SK-N-SH treated with all-trans-retinoic acid at 6 μM for 48 hours (cell line): ENCODE measurements at places on chromosomes 11 and 22.

- no peak for ATAC-seq
Observed at GRCh38 chr11:117978991-117979390, 7.2 kb upstream of the IL10RA start.

DNA sequence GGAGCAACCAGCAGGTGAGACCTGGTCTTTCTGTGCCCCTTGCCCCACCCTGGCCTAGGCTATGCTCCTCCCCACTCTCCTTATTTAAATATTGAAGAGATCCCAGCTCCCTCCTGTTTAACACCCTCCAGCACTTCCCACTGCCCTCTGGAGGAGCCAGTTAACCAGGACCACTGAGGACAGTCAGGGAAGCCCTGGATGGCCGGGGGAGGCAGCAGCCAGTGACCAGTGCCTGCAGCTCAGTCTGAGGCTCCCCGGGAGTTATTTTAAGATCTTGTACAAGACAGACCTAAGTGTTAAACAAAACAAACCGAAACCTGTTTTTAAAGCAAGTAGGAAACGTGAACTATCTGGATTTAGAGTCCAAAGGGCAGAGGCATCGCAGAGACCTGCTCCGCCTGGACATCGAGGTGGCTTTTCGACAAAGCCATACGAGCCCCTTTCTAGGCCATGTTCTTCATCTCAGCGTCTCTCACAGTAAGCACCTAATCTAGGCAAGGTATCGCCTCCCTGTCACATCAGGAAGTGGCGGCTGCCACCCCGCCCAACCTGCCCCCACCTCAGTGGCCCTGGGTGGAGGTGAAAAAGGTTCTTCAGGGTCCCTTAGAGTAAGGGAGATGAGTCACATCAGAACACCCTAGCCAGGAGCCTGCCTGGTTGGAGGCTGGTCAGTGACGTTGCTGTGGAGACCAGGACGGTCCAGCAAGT is 35.2 kb downstream of the TRMU start:
- no peak for ATAC-seq

DNA sequence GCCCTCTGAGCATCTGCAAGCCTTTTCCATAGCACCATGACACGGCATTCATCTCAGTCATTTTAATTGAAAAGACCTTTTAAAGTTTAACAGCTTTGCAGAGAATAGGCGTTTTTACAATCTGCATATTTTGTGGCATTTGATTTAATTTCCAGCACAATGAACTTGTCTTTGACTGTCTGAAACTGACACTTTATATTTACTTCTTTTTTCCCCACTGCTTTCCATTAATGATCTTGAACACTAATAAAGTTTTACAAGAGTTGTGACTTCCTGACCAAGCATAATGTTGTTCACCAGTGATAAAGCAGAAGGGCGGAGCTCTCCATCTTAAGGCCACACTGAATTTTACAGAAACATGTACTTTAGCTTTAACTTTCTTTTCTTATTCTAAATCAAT is 548.7 kb downstream of the FAM181B start:
- ATAC-seq, result no peak

DNA sequence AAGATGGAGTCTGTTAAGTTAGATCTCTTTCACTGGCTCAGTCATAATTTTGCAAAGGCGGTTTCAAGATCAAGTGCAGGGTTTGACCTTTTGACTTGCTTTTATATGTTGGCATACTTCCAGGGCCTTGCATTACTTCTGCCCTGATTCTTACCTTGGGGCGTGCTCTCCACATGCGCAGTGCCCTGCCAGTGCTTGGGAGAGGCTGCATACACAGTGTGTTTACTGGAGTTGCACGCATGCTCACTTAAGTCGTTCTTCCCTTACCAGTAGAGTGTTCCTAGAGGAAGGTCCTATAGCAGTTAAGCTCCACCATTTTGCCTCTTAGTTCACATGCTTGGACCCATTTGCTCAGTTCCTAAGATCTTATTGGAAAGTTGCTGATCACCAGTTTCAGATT is 21.0 kb upstream of the TMEM123 start:
- ATAC-seq, result no peak

- no peak for ATAC-seq
Observed at GRCh38 chr22:47309946-47310345, 547.5 kb downstream of the TBC1D22A start.

GRCh38 chr11:72621008-72621610 is 53.1 kb downstream of the PDE2A start:
- ATAC-seq, result no peak

DNA sequence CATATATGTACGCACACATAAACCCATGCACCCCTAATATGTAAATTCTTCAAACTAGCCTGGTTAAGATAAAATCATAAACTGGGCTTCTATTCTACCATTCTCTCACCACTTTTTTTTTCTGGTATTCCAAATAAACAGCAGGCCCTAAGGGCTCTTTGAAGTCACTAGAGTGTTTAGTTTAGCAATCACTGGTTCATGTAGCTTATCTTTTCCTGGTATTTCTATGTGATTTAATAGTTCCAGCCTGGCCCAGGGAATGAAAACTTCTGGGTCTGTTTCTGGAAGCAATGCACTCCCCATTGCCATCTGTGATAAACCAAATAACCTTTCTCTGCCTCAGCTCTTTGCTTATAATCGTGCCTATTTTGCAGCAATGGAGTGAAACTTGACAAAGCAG is 10.7 kb upstream of the MPPED2 start:
- ATAC-seq, result no peak

DNA sequence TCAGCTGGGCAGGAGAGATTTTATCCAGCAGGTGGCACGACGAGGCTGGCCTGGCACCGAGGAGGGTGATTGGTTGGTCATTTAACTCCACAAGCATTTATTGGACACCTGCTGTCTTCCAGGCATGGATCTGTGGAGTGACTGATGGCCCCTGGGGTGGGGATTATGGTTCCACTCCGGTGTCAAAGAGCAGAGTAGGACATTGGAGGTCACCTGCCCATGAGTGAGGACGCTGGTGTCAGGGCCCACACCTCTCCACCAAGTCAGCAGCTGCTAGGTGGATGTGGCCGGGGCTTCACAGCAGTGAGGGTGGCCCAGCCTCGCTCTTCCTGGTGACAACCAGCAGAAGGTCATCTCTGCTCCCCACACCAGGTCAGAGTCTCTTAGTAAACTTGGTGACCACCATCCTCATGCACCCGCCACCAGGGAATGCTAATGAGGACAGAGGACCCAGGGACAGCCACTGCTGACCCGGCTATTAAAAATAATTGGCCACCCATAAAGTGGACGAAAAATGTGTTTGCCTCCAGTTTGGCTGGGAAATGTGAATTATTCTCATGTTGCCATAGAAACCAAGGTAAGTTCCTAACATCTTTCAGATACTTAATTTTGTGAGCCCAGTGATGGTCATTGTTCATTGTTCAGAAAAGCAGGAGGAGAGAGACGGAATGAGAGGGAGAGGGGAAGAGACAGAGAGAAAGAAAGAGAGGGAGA is 428.7 kb downstream of the TBC1D22A start:
- no peak for ATAC-seq

- no peak for ATAC-seq
Observed at GRCh38 chr11:44264438-44264749, 45.5 kb downstream of the ALX4 start.

DNA sequence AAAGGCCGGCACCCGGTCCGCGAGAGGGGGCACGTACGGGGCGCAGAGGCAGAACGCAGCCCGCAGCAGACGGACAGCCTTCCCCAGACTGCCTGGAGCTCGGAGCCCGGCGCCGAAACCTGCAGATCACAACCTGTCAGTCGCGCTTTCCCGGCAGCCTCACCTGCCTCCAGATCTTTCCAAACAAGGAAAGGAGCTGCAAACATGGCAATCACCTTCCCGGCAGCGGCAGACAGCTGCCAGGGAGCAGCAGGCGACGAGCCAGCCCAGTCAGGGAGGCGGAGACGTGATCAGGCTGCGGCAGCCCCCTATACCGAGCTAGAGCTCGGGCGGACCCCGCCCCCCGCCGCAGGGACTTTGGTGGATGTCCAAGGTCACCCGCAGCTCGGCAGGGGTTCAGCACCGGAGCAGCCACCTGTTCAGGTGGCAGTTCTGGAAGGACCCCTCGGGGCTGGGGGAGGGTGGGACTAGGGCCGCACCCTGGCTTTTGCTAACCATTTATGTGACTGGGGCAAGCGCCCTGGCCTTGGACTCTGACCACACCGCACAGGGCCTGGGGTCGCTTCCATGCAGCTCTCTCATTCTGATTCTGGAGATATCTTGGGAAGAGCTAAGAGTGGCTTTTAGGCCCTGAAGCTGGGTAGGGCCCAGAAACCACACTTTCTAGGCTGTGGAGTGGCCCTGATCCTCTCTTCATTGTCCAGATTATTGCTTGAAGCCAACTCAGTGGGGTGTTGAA is 143.8 kb downstream of the NECTIN1 start:
- peak; percentile 44 for ATAC-seq

DNA sequence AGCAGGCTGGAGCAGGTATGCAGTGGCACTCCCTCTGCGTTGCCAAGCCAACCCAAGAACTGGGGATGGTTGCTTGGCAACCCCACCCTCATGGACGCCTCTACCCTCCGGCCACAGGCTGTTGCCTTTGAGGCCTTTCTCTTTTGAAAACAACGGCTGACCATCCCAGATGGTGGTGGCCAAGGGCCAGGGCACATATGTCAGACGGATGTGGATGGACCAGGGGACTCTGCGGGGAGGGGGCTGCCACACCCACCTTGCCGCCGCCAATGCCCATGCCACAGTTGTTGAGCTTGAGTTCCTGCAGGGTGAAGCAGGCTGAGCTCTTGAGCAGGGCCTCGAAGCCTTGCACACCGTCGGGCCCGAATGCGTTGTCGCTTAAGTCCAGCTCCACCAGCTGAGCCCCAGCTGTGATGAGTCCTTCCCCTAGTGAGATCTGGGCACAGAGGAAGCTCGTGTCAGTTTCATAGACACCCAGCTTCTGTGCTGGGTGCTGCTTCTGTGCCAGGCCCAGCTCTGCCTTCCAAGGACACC is 21.5 kb downstream of the RANGAP1 start:
- ATAC-seq, result no peak

- ATAC-seq, result peak; percentile 94
Observed at GRCh38 chr11:518463-519202, 11.6 kb upstream of the RNH1 start.

DNA sequence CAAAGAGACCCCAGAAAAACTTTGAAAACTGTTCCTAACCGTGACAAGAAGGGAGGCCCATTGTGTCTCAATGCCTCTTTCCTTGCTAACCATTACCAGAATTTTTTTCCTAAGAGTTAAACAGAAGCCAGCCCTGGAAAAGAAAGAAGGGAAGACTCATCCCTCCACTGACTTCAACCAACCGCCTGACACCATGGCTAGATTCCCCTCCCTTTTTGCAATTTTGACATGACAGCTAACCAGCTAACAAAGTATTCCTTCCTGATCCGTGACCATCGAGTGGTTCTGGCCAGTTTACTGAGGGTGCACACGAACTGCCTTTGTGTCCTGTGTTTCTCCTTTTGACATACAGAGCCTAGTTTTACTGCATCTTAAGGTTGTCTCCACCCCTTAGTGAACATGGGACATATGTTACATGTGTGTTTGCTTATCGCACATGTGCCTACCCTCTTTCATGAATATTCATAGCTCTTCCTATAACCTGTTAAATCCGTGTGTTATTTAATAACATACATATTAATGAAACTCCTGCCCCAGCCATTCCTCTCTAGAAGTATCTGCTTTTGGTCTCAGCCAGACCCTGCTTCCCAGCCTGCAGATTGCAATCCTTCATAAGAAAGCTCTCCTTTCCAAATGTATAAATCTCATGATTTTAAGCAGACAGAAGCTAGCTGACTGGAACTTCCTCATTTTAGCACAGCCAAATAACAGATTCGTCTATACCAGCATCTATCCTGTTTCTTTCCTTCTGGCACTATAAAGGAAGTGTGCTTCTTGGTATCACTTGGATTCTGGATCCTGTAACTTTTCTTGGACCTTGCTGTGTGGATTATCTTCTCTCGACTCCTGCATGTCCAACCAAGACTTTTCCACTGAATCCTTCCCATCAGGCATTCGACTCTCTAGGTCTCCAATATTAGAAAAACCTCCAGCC is 37.8 kb downstream of the RASSF10 start:
- no peak for ATAC-seq

GRCh38 chr22:24200619-24201212 is 19.4 kb downstream of the SUSD2 start:
- ATAC-seq, result peak; percentile 82

DNA sequence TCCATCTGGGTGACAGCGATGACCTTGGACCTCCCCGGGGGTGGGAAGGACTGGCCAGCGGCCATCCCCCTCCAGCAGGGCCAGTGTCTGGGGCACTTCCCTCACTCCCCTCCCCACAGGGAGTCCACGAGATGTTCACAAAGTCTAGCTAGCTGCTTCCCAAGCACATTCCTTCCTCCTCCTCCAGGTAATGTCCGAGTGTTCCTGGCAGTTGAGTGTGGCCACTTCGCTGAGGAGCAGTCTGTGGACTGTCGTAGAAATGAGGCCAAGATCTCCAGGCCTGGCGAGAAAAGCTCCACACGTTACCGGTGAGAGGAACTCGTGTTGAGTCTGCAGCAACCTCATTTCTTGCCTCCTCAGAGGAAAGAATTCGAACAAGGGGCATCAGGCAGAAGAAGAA is 425.5 kb downstream of the BRD1 start:
- ATAC-seq, result no peak

DNA sequence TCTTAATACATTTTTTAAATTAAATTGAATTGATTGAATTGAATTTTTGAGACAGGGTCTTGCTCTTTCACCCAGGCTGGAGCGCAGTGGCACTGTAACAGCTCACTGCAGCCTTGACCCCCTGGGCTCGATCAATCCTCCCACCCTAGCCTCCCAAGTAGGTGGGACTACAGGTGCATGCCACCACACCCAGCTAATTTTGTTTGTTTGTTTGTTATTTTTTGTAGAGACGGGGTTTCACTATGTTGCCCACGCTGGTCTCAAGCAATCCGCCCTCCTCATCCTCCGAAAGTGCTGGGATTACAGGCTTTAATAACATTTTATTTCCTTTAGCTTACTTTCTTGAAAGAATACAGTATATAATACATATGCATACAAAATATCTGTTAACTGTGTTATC is 226.9 kb downstream of the BUD13 start:
- ATAC-seq, result no peak

DNA sequence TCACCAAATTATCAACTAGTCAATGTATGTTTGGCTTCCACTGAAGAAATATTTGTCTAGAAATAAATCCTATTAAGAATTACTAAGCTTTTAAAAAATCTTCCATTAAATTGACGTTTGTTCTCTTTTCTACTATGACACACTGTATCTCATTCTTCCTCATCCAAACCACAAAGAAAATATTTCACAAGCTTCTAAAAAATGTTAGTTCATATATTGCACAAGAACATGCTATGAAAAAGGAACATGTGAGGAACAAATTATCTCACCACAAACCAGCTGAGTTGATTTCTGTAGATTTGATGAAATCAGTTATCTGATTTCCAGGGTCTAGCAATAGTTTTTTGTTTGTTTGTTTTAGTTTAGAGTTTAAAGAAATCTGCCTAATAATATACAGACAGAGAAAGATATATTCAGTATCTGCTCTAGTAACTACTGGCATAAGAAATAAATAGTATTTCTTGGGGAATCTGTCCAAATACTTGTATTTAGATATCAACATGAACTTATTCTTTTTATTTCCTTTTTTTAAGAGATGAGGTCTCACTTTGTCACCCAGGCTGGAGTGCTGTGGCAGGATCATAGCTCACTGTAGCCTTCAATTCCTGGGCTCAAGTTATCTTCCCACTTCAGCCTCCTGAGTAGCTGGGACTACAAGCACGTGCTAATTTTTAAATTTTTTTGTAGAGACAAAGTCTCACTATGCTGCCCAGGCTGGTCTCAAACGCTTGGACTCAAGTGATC is 161.7 kb downstream of the ATG16L2 start:
- ATAC-seq, result peak; percentile 40; the same call in 1 of the 3 replicates

- peak; percentile 61 for ATAC-seq
Observed at GRCh38 chr11:63670433-63671321, 499 bp downstream of the ATL3 start.
